ENCODE measurements at places on chromosomes 2 and 18. TPM values are rescaled to one million over a fixed set of nuclear protein-coding genes. Genes with fewer than 3 reads are reported as not detected.
A peak's percentile ranks its signal among the peaks of the same experiment; 100 is the strongest.

The UCN gene
- polyA plus RNA-seq: not detected

The TOGARAM2 gene
- polyA plus RNA-seq: 0.80 TPM

The COBLL1 gene
- polyA plus RNA-seq: 11.8 TPM

The KYNU gene
- polyA plus RNA-seq: 2.9 TPM

The HOXD12 gene
- not detected for polyA plus RNA-seq

The CRACDL gene
- 5.5 TPM for polyA plus RNA-seq

The RNPEPL1 gene
- 93.9 TPM for polyA plus RNA-seq

The GRHL1 gene
- polyA plus RNA-seq: 2.0 TPM

The FBXO15 gene
- 0.62 TPM for polyA plus RNA-seq

DNA sequence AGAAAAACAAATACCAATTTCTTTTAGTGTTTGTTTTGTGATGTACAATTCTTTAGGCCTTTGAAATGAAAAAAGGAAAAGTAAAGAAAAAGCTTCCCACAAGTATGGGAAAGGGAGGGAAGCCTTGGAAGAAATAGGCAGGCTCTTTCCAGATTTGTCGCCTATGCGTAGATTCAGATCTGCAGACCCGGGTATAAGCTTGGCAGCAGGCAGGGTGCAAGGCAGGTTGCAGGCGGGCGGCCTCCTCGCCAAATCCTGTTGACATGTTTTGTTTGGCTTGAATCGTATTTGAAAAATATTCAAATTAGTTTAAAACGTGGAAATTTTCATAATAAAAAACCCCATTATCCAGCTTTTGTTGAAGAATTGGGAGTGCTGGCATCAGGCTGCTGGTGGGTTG lies 104.3 kb downstream of the ACOXL start:
- DNase-seq: no peak

GRCh38 chr2:165293440-165294420 lies 54.5 kb downstream of the SCN2A start:
- no peak for DNase-seq

GRCh38 chr2:71571945-71572344 lies 118.6 kb downstream of the DYSF start:
- no peak for DNase-seq

- no peak for DNase-seq
Measured at GRCh38 chr2:173354073-173354581, 545 bp upstream of the CDCA7 start.

- DNase-seq: no peak
Measured at GRCh38 chr2:24214880-24215279, 40.0 kb downstream of the FAM228A start.

GRCh38 chr18:76679259-76679658 lies 143.1 kb upstream of the ZNF236 start:
- DNase-seq: peak; percentile 40

- DNase-seq: no peak
Measured at GRCh38 chr18:67276638-67277037, 239.9 kb downstream of the DSEL start.

DNA sequence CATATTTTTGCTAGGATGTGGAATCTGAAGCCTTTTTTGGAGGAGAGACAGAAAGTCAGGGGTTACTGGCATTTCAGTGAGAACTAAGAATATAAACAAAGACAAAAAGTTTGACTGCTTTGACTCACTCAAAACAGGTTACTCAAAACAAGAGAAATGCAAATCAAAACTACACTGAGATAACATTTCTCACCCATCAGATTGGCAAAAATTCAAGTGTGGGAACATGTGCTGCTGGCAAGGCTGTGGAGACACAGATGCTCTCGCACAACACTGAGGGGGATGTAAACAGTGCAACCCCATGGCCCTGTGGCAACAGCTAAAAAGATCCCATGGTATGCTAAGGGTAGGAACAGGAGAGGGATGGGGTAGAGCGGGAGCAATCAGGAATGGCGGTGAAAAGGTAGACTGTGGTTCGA lies 86.6 kb downstream of the DTNB start:
- DNase-seq: no peak

GRCh38 chr18:44411262-44411905 lies 269.3 kb upstream of the SETBP1 start:
- DNase-seq: no peak

DNA sequence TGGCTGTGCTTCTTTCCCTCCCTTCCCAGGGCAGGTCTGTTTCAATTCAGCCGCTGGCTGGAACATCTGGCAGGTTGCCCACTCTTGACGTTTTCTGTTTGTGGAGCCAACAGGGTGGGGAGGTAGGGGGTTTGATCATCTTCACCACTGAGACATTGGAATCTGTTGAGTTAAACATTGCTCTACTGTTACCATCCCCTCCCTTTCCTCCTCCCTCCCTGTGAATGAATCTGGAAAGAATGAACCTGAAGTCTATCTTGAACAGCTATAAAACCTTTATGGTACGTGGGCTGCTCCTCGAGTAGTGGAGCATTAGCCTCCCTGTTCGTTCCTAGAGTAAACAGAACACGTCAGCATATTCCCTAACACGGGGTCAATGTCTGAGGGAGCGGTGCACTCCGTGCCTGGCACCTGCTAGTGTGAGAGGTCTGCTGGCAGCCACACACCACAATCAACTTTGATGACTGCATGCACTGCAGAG lies 249.9 kb upstream of the RBBP8 start:
- peak; percentile 96 for DNase-seq

DNA sequence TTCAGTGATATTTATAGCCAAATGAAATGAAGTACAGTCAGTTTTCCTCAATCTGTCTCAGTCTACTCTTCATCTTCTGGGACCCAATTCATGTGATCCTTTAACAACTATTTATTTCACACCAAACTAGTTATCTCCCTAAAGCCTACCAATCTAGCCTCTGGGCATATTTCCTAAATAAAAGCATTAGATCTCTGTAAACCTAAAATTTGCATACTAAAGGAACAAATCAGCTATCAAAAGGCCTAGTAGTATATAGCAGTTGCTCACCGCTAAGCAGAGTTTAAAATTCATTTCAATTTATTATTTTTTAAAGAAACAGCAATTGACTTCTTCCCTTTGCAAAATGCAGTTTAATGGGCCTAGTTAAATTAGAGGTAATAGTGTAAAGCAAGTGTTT lies 280.2 kb downstream of the ZEB2 start:
- no peak for DNase-seq

DNA sequence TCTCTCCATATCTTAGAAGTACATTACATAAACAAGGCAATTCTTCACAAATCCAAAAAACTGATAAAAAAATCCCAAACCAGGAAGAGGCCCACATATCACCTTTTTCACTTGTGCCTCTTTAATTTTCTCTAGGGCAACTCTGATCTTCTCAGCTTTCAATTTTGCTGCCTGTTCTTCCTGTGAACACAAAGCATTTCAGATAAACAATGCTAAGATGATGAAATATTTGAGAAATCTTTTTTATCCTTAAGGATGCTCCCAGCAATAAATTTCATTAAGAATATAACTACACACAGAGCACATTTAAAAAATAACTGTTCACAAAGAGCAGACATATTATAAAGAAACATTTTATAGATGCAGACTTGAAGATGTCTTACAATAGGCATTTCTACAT lies 73.4 kb downstream of the RAPH1 start:
- DNase-seq: no peak

GRCh38 chr18:78242254-78242643 lies 737.4 kb upstream of the SALL3 start:
- no peak for DNase-seq

GRCh38 chr2:69375494-69376353 lies 11.3 kb downstream of the GFPT1 start:
- DNase-seq: peak; percentile 58

GRCh38 chr18:36415625-36416024 lies 118.1 kb downstream of the FHOD3 start:
- no peak for DNase-seq

DNA sequence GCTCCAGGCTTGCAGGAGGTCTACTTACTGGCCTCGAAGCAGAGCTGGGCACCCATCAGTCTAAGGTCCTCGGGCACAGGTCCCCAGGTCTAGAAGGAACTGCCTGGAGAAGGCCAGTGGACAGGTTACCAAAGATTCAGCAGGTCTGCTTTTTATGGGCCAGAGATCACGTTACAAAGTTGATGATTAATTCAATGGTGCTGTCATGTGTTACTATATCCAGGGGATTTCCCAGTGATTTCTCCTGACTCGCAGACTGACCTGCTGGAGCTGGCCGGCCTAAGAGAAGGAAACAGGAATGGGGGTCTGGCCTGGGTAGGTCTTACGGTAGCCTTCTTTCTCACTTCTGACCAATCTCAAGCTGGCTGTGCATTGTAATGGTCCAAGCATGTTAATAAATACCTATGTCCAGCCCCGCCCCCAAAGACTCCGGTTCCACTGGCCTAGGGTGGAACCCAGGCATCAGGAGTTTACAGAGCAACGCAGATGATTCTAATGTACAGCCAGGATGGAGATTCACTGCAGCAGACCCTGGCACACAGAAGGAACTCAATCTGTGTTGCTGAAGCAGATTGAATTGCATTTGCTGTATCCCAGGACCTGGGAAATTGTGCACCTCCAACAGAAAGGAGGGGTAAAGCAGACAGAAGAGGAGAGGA lies at the start of gene NEURL3:
Gene NEURL3 (minus strand): TSS at position 127 of the 659 bp plus-strand sequence. CDS start 71 bp downstream, at position 56.
- DNase-seq: no peak

DNA sequence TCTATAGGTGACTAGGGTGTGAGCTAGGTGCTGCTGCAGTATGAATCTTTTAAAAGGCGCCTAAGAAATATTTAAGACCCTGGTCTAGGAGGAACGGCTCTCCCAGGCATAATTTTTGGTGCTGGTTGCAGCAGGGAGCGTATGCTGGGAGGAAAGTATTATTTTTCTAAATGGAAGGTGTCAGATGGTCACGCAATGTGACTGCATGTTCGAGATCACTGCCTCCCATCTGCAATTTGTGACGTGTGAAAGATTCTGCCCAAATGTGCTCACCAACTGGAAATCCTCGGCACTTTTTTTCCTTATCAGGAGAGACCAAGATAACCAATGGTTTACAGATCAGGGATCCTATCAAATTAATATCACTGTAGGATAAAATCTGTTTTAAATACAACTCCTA lies 95.6 kb upstream of the KLHL14 start:
- no peak for DNase-seq
